ENCODE measurements at places on chromosomes 7 and 10. TPM values are rescaled to one million over a fixed set of nuclear protein-coding genes. Genes with fewer than 3 reads are reported as not detected.

DNA sequence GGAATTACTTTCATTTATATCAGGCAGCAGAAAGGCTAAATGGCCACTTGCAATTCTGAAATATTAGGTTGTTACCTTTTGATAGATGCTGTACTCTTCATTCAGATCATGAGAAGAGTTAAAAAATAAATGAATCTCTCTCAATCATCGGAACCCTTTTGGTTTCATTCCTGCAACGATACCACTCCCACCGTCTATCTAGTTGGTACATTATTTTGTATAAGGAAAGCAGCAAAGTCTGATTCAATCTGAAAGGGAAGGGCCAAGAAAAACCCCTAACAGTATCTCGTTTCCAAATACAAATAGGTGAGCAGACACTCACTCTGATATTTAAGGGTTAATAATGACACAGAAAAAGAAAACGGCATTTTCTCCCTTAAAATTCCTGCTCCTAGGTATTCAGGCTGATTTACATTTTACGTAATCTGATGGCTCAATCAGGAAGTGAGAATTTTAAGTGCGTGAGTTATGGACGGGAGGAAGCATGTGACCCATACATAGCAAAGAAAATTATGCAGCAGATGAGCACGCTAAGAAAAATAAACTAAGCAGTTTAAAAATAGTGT is 209.4 kb upstream of the KLF14 start:
- DNase-seq = peak; percentile 72

DNA sequence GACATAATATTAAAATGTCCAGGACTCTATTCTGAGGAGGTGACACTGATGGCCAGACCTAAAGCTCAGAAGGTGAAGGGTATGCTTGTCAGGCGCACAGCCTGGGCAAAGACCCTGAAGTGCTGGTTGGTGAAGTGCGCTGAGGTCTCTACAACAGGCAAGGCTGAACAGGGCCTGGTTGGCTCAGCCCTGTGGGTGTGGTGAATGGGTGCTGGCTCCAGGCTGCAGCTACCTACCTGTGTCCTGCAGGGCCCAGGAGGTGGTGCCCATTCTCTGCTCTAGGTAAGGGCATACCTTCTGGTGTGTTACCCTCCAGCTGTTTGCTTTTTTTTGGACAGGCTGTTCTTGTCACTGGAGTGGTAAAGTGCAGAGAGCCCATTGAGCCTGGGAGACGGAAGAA is 85.1 kb downstream of the RAMP3 start:
- DNase-seq = no peak

- peak; percentile 90 for DNase-seq
Measured at GRCh38 chr10:3729397-3729976, 55.5 kb downstream of the KLF6 start.

DNA sequence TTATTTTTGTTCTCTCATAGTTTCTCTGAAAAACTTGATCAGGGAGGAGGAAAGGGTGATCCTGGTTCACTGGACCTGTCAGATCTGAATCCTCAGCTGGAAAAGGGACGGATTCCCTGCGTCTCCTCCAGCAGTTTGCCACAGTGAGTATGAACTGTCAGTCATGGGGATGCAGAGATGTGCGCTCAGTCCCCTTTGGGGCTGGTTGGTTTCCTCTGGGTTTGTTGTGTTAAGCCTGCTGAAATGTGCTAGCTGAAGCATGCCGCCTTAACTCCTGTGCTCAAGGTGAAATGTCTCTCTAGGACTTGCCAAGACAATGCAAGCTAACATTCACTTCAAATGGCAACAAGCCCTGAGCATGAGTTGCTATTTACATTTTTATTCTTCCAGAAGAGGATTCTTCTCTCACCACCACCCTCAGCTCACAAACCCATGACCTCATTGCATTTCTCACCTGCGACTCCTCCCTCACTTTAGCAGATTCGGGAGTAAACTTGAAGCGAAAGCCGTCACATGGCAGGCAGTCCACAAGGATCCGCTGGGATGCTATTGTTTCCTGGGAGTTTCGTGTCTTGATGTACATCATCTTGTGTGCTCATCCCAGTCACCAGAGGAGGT is 192.9 kb upstream of the FZD8 start:
- DNase-seq = no peak

DNA sequence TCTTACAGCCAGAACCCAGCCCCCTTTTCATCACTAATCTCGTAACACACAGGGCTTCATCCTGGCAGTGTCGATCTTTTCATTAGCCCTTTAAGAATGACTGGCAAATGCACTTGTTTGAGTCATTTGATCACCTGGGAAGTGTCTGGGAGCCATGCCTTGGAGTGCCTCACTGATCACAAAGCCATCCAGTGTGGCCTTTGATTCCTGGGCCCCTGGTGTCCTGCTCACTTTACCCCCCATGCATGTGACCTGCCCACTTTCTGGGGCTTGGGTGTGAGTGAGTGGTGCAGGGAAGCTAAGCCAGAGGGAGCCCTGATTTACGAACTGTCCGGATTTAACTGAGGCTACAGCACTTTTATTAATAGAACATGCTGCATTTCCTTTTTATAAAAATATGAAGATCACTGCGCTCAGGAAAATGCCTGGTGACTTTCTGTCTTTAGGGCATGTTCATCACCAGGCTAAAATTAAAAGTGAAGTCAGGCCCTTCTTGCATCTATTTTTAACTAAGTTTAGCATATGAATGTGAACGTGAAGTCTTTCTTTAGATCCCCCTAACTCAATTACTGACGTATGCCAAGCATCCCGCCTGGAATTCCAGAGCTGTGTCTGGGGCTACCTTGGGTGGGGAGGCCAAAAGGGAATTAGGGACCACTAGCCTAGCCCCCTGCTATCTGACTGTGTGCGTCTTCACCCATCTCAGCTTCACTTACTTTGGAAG is 23.6 kb downstream of the RBM20 start:
- DNase-seq = no peak

- no peak for DNase-seq
Measured at GRCh38 chr7:144378651-144379050, 23.4 kb downstream of the ARHGEF5 start.

DNA sequence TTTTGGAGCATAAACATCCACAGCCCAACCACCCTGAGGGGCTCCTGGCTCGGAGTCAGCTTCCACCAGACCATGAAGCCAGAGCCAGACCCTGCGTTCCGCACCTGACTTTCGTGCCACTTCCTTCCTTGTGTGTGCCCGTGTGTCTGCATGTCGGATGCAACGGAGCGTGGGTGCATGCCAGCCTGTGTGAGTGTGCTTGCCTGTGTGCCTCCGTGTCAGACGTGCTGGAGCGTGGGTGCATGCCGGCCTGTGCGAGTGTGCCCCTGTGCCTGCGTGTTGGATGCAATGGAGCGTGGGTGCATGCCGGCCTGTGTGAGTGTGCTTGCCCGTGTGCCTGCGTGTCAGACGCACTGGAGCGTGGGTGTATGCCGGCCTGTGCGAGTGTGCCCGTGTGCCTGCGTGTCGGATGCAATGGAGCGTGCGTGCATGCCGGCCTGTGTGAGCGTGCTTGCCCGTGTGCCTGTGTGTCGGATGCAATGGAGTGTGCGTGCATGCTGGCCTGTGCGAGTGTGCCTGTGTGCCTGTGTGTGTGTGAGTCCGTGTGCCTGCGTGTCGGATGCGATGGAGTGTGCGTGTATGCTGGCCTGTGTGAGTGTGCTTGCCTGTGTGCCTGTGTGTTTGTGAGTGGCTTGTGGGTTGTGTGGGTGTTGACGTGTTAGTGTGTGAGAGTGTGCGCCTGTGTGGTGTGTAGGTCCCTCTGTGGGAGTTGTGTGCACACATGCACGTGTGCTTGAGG is 28.1 kb upstream of the KNDC1 start:
- DNase-seq = peak; percentile 13

GRCh38 chr10:119250641-119251314 is 43.4 kb downstream of the GRK5 start:
- DNase-seq = no peak

GRCh38 chr7:149007611-149008010 is 20.7 kb downstream of the PDIA4 start:
- DNase-seq = no peak

- no peak for DNase-seq
Measured at GRCh38 chr10:75654171-75654771, 222.8 kb downstream of the LRMDA start.

GRCh38 chr10:124262234-124262865 is 156.4 kb downstream of the OAT start:
- no peak for DNase-seq

DNA sequence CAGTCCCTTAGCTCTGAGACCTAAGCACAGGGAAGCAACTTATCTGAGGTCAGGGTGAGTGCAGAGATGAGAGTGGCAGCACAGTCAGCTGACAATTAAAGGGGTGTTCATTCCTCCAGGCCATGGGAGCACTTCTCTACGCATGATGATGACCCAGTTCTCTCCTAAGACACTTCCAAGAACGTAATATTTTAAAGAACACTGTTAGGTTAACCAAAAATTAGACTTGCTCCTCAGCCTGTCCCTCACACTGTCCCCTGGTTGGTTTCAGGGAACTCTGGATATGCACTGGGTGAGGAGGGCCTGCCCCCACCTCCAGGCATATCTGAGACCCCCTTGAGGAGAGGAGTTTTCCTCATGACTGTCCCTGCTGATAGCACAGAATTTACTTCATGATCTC is 767.5 kb downstream of the GRID1 start:
- no peak for DNase-seq

DNA sequence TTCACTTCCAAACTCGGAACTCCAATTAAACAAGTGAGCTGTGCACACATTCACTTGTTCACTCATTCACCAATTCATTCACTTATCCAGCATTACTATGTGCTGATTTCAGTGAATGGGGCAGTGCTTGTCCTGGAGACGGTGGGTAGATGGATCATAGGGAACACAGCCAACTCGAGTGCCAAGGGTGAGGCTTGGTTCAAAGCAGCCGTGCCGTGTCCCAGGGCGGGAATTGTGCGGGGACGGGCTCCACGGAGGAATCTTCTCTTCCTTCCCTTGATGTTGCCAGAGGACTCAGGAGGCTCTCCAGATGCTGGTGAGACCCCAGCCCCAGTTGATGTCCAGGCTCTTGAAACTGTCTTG is 2.9 kb downstream of the SH2D4B start:
- DNase-seq = no peak

Gene ZNF853
- 1.7 TPM for total RNA-seq

Gene C7orf33
- total RNA-seq = not detected

Gene LRRD1
- not detected for total RNA-seq
